ENCODE measurements at places on chromosomes 3 and 15.

- DNase-seq, result peak; percentile 20
Measured at GRCh38 chr3:27553886-27554540, 69.8 kb upstream of the SLC4A7 start.

GRCh38 chr15:80072285-80072994, 13.0 kb downstream of the ZFAND6 start:
- DNase-seq, result peak; percentile 98

GRCh38 chr15:83107841-83108181, 366 bp downstream of the TM6SF1 start:
- no peak for DNase-seq

- no peak for DNase-seq
Measured at GRCh38 chr3:148441191-148441590, 256.5 kb upstream of the AGTR1 start.

- DNase-seq, result no peak
Measured at GRCh38 chr15:84855136-84855535, 29.3 kb upstream of the SLC28A1 start.

GRCh38 chr3:127688416-127689265, 15.9 kb downstream of the ABTB1 start:
- DNase-seq, result no peak

- DNase-seq, result no peak
Measured at GRCh38 chr15:79015416-79015815, 70.6 kb upstream of the CTSH start.

GRCh38 chr3:97871186-97871585, 49.4 kb downstream of the CRYBG3 start:
- no peak for DNase-seq

GRCh38 chr15:52247461-52247860, 48.1 kb downstream of the MYO5C start:
- DNase-seq, result no peak

DNA sequence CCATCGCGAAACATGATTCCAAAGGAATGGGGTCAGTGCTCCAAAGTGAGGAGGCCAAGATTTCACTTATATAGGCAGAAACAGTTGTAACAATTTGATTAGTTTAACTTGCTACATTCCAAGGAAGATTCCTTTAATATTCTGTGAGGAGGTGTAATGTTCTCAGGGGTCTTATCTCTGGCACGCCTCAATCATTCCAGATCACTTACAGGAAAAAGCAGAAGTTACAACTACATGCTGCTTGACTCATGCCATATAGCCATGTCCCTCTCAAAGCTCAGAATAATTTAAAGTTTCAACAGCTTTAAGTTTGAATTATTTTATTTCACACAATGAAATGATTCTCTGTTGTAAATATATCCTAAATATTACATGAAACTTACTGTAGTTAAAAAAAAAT, 3.5 kb upstream of the FYTTD1 start:
- DNase-seq, result no peak

DNA sequence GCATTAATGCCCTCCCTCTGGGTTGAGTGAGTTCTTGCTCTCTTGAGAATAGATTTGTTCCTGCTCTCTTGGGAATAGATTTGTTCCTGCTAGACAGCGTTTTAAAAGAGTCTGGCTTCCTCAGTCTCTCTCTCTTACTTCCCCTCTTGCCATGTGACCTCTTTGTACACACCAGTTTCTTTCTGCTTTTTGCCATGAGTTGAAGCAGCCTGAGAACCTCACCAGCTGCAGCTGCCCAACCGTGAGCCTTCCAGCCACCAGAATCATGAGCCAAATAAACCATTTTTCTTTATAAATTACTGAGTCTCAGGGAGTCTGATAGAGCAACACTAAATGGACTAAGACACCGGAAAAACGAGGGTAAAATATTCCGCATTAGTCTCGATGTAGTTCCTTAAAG, 253.6 kb downstream of the CNTN6 start:
- no peak for DNase-seq

DNA sequence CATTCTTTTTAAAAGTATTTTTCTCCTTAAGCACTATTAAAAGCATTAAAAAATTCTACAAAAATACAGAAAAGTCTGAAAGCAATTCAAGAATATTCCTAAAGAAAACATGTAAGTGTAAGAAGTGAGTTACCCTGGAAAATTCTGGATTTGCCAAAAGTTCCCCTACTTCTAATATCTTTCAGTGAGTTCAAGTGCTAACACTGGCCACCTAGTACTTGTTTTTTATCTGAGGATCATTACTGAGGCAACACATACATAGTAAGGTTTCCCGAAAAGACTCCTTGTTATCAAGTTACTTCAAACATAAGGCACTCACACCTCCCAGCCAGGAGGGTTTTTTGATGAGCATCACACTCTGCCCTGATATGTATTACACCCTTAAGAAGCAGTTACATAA, 158.4 kb downstream of the TIGIT start:
- DNase-seq, result no peak

DNA sequence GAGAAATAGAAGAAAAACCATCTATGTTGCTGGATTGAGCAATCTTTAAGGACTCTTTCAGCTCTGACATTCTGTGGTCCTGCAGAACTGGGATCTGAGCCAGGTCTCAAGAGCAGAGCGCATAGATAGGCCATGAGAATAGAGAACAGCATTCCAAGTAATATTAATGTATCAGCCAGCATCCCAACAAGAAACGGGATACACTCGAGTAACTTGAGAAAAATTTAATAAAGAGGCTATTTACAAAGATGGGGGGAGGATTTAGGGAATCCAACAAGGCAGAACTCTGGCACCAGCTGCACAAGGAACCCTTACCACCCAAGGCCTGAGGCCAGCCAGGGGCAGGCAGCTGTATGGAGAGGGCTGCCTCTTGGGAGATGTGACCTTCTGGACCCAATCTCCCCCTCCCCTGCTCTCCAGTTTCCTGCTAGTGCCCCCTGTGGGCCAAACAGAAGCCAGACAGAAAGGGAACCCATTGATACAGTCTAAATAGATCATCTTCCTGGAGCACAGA, 8.2 kb downstream of the TMOD2 start:
- DNase-seq, result peak; percentile 48

DNA sequence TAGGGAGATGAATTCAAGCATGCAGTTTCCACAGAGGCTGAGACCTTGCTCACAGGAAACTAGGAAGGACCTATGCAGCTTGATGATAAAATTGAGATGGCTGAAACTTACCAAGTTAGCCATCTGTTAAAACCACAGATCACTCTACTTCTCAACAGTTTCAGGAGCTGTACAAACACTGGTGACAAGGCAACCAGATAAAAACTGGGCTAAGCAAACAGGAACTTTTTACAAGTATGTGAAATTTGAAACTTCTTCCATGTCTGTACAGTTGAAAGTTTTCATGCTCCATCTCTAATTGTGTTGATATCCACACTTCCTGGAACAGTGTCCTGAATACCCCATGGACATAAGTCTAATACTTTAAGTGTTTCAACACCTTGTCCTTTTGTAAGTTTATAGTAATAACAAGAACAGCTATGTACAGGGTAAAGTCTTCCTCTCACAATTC, 78.2 kb downstream of the FAIM start:
- DNase-seq, result peak; percentile 7

GRCh38 chr3:121483290-121483689, 62.5 kb downstream of the POLQ start:
- DNase-seq, result peak; percentile 12

GRCh38 chr3:123401836-123402530, 46.9 kb downstream of the ADCY5 start:
- no peak for DNase-seq

DNA sequence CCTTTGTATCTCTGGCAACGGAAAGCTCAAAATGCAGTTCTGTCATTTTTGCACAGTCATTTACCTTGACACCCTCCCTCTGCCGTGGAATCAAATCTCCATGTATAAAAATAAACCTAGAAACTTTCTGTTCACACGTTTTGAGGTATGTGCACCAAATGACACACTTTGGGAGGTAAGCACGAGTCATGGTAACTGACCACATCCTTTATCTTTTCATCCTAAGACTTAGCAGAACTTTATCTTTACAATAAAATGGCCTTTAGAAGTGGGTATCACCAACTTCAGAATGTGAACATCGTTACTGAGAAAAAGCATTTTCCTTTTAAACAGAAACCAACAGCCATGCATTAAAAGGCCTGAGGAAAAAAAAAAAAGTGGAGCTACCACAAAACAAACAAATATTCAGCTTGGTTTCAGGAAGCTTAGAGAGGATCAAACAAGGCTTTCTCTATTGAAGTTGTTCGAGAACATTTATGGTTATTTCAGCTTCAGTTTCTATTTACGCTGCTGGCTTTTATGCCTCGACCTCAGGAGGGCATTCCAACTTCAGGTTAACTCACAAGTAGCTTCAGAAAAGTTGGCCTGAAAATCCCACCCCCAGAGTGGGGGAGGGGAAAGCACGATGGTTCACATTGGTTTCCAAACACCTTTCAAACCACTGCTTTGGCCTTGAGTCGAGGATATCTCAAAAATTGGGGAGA, 171.1 kb upstream of the ICE2 start:
- DNase-seq, result no peak

DNA sequence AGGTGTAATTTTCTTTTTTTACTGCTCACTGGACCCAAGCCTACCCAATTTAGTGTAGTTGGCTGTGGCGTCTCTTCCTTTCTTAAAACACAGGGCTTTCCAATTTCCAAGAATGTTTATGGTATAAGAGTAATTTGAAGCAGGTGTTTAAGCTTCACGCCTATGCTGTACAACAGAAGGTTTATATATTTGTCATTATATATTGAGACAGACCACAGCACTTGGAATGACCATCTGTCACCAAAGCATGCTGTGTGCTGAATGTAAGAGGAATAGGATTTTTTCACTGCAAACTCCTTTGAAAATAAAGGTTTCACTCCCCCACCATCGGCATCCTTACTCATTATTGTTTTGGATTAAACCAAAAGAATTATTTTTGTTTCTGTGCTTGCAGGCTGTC, 325.7 kb downstream of the OTOL1 start:
- DNase-seq, result no peak

DNA sequence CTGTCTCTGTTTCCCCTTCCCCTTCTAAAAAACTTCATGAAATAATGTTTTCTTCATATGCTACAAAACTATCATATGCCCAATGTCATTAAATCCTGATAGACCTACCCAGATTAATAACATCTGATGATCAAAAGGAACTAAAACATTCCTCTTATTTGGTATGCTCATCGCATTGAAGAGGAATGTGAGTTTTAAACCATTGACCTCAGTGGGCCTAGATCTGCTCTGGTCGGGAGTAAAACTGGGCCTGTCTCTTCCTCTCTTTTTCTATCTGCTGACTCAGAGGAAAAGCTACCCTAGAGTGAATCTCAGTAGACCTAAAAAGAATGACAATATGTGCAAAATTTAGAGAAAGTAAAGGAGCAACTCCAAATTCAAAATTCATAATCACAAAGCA, 275.8 kb downstream of the SATB1 start:
- no peak for DNase-seq

DNA sequence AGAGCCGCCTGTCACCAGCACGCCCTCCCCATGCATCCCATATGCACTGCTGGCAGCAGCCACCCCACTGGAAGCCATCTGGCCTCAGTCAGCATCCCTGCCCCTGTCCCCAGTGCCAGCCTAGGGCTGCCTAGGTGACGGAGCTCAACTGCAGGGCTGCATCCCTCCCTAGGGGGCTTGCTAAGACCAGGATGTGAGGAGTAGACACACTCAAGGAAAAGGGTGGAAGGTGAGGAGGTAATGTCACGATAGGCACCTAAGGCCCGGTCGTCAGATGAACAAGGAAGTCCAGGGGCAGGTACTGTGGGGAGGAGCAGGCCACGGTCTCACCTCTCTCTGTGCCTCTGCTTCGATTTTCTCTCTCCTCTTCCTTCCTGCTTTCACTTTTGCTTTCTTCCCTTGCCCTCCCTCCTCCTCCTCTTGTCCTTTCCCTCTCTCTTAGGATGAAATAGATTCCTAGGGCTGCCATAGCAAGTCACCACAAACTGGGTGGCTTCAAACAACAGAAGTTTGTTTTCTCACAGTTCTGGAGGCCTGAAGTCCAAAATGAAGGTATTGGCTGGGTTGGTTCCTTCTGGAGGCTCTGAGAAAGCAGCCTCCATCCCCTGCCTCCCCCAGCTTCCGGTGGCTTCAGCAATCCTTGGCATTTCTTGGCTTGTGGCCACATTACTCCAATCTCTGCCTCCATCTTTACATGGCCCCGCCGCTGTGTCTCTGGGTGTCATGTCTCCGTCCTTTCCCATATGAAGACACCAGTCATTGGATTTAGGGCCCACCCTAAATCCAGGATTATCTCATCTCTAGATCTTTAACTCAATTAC, 298.3 kb downstream of the SHQ1 start:
- no peak for DNase-seq

DNA sequence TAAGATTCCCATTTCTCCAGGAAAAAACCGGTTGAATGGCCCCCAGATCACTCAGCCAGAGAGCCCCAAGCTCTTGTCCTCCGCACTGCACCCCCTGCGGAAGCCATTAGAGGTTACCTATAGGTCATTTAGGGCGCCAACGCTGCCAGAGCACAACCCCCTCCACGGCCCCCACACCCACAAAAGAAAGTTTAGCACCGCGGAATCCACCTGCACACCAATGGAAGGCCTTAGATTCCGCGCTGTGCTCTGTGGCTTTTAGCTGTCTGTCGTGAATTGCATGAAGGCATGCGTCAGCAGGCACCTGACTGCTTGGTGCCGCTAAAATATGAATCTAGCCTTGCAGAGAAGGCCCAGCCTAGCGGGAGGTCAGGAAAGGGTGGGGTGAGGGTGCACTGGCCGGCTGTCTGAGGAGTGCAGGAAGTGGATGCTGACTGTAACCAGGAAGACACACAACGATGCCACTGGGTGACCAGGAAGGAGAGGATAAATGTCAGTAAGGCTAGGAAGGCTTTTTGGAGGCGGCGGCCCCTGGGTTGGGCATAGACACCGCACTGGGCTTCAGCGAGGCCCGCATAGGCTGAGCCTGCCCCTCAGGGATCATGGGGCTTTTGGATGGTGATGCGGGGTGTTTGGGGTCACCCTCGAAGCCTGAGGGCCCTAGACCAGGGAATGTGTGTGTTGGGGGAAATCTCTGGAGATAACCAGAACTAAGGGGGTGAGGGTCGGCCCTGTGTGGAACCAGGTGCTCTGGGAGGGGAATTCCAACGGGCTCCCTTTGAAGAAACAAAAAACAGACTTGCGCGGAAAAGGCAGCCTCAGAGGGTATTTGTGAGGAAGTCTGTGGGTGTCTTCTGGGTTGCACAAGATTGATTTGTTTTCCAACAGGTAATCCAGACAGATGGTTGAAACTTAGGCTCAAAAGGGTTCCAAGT, 976 bp upstream of the NUP210 start:
- no peak for DNase-seq

GRCh38 chr3:107644631-107645030, 121.9 kb downstream of the BBX start:
- peak; percentile 81 for DNase-seq
